ENCODE measurements at places on chromosomes 4 and X.

GRCh38 chrX:720825-721224 is 90.2 kb downstream of the SHOX start:
- DNase-seq, result no peak

DNA sequence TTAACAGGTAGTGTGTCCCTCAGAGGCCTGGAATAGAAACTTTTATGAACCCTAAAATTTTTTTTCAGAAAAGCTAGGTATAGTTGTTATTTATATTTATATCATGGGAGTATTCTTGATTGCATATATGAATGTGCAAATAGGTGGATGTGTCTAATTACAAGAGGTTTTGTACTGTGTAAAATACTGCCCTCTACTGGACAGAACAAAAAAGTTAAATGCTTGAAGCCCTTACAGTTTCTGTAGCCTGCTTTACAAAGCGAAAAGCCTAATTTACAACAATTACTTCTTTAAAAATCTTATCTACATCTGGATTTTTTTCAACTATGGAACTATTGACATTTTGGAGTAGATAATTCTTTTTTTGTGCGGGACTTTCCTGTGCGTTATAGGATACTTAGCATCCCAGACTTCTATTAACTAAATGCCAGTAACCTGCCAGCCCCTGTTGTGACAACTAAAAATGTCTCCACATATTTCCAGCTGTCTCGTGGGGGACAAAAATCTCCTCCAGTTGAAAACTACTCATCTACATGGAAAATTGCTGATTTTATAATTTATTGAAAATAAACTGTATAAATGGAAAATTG is 35.1 kb downstream of the ENPEP start:
- peak; percentile 85 for DNase-seq

- no peak for DNase-seq
Measured at GRCh38 chr4:17781300-17782287, at the start of gene FAM184B. FAM184B (minus strand) TSS chr4:17781621; CDS start chr4:17781299, 322 bp downstream.

DNA sequence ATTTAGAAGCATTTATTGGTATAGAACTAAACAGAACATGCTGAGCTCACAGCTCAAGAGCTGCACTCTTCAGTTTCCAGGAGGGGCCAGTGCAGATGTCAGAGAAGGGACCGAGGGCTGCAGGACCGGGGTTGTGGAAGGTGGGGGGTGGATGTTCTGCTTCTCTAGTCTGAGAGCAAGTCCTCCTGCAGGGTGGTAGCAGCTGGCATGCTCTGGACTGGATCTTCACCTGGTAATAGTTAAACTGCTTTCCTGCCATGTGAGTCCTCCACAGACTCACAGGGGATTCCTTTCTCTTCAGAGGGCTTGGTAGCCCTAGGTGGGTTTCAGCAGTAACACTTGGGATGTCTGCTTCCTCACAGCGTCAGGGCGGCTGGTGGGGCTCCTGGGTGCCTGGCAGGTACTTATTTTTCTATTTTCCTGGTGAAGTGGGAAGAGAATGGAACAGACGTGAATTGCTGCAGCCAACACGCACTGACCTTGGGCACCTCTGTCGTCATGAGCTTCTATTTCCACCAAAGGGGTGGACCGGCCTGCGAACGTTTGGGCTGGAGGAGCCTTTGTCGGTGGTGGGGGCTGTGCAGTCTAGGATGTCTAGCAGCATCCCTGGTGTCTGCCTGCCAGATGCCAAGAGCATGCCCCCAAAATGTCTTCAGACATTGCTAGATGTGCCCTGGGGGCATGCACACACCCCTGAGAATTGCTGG is 2.5 kb downstream of the MAEA start:
- no peak for DNase-seq

GRCh38 chr4:5965225-5965624 is 53.0 kb downstream of the C4orf50 start:
- no peak for DNase-seq

GRCh38 chr4:22094217-22094616 is 145.6 kb upstream of the KCNIP4 start:
- DNase-seq, result no peak

GRCh38 chr4:87978681-87979080 is 3.2 kb downstream of the SPP1 start:
- no peak for DNase-seq

- no peak for DNase-seq
Measured at GRCh38 chr4:81424336-81424735, 47.4 kb downstream of the RASGEF1B start.

- DNase-seq, result peak; percentile 16
Measured at GRCh38 chr4:163815776-163816175, 321.3 kb downstream of the TMA16 start.

GRCh38 chrX:149283853-149284252 is 221.3 kb downstream of the IDS start:
- DNase-seq, result no peak

GRCh38 chrX:54937416-54937815 is 16.8 kb downstream of the TRO start:
- no peak for DNase-seq

- DNase-seq, result peak; percentile 26
Measured at GRCh38 chrX:22081475-22082092, 49.5 kb downstream of the PHEX start.

DNA sequence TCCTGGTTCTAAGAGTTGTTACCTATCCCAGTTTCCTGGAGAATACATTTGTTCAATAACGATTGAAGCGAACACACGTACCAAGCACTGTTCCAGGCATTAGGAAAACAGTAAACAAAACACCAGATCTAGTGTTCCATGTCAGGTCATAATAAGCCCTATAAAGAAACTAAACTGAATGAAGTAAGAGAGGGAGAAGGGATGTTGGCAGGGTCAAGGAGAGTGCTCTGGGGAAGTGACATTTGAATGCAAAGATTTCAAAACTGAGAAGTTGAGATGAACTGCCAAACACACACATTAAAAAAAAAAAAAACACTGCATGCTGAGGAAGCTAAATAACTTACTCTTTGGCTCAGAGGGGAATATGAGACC is 14.4 kb upstream of the ENAM start:
- no peak for DNase-seq

Data from SK-N-MC (cell line).